Testis (tissue), 5 donors: ENCODE measurements at places on chromosomes 2 and 18. TPM values are rescaled to one million over a fixed set of nuclear protein-coding genes. Genes with fewer than 3 reads are reported as not detected.

The ADD2 gene
- 5.1 TPM for total RNA-seq

The ANKRD62 gene
- 56.8 TPM for total RNA-seq

The CFAP65 gene
- 23.7 TPM for total RNA-seq

The ABCB11 gene
- total RNA-seq: 7.2 TPM

The ZSCAN30 gene
- total RNA-seq: 24.5 TPM

The SH3BP4 gene
- 64.4 TPM for total RNA-seq

DNA sequence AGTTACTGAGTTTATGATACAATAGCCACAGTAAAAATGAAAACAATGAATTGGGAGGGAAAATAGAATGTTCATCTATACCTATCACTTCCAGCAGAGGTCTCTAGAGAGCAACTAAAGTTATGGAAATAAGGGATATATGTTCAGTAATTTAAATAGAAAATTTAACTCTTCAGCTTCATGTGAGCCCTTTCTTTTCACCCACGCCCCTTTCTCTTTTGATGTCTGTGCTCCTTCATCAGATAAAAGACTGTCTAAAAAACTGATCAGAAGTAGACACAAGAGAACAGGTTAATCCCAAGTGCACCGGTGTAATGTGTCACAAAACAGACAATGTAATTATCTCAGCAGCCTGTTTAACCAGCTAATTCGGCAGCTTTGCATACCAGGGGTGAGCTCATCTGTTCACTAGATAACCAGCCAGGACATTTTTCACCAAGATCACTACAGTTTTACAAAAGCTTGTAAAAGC is 238.5 kb upstream of the ERBB4 start:
- no peak for DNase-seq

- DNase-seq: no peak
Measured at GRCh38 chr18:47846431-47846830, 84.0 kb downstream of the SMAD2 start.

DNA sequence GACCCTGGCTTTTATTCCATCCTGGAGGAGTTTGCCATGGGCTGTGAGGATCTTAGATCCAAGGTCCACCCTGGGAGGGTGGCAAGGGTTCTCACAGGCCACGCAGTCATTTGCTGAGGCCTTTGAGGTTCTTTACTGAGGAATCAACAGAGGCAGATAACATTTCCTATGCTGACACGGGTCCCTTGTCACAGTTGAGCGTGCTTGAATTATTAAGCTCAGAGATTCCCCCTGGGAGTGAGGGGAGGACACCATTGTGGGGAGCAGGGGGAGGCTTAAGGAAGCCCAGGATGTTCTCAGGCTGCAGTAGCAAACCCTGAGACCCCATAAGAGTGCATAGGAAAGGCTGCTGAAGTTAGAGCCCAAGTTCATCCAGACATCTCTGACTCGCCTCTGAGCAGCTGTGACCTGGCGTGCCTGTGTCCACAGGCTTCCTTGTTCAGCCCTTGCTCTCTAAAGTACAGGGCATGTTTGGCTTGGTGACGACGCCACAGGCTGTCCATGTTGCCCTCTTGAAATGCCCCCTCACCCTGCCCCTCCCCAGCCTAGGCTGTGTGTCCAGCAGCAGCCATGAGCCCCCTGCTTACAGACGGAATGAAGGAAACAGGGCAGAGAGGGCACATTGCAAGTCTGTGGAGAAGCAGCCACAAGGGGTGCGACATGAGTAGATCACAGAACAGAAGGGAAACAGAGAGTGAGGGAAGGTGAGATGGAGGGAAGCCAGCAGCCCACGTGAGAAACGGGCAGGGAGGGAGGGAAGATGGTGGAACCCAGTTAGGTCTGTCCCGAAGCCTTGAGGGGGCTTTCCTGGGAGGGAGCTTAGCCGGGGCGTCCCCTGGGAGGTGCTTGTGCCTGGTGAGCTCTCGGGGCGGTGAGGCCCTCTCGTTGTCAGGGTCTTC is 34.0 kb downstream of the NAPG start:
- DNase-seq: no peak

DNA sequence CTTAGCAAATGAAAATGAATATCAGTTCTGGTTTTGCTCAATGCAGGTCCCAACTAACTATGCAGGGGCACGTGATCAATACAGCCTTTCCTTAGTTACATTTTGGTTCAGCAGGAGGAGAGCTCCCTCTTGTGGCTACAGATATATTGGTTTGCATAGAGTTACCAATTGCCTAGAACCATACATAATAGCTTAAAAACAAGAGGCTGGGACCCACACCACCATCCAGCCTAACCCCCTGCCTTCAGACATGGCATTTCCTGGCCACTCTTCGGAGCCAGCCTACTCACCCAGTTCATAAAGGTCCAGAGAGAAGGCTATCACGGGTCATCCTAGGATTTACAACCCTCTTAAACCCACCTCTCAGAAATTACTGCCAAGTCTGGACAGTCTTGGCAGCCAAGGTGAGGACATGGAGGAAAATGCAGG is 10.5 kb downstream of the CCDC93 start:
- DNase-seq: peak; percentile 72

DNA sequence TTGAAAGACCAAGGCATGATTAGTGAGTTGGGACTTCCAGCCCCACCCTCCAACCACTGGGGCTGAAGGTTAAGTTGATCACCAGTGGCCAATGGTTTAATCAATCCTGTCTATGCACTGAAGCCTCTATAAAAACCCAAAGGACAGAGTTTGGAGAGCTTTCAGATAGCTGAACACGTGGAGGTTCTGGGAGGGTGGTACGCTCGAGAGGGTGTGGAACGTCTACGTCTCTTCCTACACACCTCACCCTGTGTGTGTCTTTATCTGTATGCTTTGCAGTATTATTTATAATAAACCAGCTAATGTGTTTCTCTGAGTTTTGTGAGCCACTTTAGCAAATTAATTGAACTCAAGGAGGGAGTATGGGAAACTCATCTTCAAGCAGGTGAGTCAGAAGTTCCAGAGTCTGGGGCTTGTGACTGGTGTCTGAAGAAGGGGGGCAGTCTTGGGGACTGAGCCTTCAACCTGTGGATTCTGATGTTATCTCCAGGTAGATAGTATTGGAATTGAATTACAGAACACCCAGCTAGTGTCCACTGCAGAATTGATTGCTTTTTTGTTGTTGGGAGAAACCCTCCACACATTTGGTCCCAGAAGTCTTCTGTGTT is 20.3 kb downstream of the ACTR3 start:
- no peak for DNase-seq

GRCh38 chr2:38127277-38127676 is 51.3 kb upstream of the CYP1B1 start:
- no peak for DNase-seq

DNA sequence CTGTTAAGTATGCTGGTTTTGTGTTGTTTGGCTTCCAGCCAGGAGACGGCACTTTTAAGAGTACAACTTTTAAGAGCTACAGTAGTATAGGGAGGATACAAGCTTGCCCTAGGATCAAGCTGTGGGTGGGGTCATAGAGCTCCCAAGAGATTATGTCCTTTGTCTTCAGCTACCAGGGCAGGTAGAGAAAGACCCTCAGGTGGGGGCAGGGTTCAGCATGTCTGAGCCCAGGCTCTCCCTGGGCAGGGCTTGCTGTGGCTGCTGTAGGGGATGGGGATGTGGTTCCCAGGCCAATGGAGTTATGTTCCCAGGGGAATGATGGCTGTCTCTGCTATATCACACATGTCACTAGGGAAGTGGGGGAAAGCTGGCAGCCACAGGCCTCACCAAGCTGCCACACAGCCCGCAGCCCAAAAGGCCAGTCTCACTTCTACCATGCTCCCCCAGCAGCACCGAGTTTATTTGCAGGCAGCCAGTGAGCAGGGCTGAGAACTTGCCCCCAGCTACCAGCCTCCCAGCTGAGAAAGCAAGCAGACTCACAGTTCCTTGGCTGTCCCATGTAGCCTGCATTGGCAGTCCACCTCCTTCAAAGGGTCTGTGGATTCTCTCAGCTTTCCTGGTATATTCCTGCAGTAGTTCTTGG is 105.7 kb upstream of the ERBB4 start:
- no peak for DNase-seq

DNA sequence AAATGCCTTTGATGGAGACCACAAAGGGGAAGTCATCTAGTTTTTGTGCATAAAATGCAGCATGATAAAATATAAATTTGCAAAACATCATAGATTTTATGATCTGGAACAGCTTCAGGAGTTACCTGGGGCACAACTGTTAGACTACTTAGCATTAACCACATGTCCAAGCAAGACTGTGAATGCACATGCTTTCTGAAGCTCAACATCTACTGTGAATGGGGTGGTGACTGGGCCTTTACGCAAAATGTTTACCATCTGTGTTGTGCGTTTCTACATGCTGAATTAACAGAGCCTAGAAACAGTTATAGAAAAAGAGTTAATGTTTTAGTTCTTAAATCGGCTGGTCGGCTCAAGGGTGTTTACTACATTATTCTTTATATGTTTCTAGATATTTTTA is 45.5 kb downstream of the KCTD1 start:
- no peak for DNase-seq

DNA sequence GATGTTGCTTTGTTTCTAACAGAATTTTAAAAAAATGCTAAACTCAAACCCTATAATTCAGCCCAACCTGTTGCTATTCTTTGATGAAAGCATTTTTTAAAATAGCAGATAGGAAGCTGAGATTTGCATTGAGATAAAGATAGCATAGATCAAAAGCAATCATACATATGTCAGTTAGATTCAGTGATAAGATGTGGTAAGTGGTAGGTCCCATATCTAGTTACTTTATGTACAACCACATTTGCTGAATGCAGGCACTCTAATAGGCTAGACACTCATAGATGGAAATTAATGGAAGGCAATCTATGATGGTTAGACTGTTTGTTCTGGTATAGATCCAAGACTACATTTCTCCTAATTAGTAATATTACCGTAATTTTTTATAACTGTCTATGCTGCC is 27.2 kb upstream of the C1D start:
- DNase-seq: no peak

DNA sequence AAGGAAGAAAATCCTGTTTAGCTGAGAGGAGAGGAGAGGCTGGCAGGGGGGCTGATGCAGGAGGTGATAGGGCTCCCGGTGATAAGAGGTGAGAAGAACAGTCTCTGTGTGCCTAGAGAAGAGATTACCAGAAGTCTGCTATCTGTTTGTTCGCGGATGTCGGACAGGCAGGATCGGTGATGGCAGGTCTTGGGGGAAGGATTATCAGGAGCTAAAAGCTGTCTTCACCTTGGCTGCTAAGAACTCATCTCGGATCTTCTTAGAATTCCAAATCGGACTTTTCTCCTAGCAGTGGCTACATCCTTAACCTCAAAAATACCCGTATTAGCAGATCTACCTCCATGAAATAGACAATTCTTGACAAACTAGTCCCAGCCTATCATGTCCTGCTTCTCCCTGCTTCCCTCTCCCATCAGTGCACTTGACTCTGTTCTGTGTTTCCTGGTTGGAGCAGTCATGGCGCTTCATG is 282.1 kb upstream of the TRIB2 start:
- no peak for DNase-seq

- DNase-seq: no peak
Measured at GRCh38 chr2:126966601-126967000, 67.9 kb downstream of the TEX51 start.

- DNase-seq: no peak
Measured at GRCh38 chr2:240857039-240858008, 11.3 kb upstream of the AGXT start.

DNA sequence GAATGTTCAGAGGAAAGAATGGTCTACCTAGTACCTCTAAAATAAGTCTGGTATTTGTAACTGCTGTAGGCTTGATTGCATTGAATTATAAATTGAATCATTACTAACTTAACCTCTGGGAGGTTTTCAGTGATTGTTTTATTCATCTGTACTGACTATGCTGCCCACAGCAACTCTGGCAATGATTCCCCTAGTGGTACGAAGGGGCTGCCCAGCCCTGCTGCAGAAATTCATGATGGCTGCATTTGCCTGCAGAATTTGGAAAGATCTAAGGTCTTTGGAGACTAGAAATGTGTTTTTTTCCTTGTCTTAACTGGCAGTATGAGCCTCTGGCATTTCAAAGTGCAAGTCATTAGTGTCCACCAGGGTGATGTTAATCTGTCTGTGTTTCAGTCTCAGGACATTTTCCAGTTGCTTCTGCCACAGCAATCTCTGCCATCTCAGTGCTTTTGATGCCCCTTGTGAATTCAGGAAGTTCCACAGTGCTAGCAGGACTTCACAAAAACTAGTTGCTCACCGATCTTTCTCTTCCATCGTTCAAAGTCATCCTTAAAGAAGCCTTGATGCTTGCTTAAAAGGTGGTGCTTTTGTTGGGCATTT is 13.4 kb upstream of the LRPPRC start:
- DNase-seq: no peak

DNA sequence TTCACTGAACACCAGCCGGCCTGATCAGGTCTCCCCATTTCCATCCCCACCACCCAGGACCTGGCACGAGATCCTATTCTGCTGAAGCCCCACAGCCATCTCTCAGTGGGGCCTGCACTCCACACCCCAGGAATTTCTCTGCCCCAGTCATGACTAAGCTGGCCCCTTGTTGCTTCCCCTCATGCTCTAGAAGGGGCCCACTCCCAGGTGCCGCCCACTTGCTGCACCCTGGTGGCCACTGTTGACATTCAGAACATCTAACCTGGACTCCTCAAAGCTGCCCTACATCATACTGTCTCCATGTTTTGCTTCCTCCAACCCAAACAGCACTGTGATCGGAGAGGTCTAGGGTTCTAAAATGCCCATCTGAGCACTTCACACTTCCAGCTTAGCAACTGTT is 90.7 kb upstream of the KLHL29 start:
- no peak for DNase-seq

GRCh38 chr18:29693334-29693733 is 1349.2 kb downstream of the DSC3 start:
- no peak for DNase-seq

DNA sequence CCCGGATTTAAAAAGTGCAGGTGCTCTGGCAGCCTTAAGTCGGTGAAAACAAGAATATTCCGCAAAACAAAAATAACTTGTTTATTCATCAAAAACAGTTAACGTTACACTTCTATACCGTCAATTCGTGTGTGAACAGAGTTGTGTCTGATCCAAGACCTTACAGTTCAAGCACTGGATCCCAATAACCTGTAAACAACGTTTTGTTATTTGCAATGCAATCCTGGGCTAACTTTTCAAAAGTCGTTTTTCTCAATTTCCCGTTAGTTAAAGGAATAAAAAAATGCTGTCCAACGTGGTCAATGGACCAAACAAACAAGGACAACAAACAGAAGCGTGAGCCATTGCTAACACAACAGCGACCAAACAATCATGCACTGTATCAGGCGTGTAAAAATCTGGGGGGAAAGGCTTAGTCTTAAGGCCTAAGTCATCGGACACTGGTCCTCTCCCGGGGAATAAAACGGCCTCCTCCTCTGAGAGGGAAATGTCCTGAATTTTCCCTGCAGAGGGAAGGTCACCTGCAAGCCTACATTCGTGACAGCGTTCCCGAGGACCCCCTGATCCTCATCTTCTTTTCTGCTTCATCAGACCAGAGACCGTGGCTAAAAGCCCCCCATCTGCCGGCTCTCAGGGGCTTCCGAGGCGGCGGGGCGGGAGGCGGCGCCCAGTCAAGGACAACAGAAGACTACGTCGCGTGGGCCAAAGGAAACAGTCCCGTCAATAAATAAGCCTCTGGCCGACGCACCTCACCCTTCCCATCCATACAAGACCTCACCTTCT is 490 bp downstream of the NDUFS1 start:
- no peak for DNase-seq
